ENCODE measurements at places on chromosomes 6 and 20. TPM values are rescaled to one million over a fixed set of nuclear protein-coding genes. Genes with fewer than 3 reads are reported as not detected.
A peak's percentile ranks its signal among the peaks of the same experiment; 100 is the strongest.

DNA sequence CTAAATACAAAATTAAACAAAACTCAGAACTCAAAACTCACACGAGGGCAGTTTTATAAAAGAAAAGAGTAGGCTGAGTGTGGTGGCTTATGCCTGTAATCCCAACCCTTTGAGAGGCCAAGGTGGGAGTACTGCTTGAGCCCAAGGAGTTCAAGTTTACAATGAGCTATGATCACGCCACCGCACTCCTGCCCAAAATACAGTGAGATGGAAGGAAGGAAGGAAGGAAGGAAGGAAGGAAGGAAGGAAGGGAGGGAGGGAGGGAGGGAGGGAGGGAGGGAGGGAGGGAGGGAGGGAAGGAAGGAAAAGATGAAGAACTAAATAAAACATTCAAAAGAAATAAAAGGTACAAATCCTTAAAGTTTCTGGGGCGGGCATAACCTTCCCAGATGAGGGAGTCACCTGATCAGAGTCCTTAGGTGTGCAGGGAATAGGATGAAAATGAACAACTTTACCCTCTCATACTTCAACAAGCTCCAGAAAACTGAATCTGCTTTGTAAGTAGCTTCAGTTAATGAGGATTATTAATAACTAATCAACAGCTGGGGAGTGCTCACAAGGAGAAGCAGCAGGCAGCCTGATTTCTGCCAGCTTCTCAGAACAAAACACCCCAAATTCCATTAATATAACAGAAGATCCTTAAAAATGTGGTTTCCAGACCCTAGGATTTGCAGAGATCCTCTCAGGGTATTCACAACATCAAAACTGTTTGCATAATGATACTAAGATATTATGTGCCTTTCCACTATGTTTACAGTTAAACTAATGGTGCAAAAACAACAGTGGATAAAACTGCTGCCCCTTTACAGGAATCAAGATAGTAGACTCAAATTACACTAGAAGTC lies 21.8 kb downstream of the LMBRD1 start:
- H3K27ac ChIP-seq, result no peak overlapping the region
- no peak overlapping the region for H3K4me3 ChIP-seq
- H3K4me1 ChIP-seq, result no peaks in the 10 kb centered on the region
- no peaks in the 10 kb centered on the region for H3K27me3 ChIP-seq

DNA sequence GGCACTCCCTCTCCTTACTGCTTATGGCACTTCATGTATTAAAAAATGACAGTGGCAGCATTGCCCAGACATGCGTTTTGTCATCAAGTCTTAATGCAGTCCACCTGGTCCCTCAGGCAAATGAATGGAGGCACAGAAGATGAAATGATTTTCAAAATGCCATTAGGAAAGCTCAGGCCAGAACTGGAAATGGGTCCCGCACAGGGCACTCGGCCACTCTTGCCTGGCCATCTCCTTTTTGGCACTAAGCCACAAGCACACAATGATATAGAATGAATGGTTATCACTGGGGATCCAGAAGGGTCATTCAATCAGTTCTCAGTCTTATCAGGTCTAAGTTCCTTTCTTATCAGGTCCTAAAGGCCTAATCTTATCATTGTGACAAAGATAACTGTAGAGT lies 15.6 kb downstream of the MAS1 start:
- no peak overlapping the region for H3K27ac ChIP-seq
- H3K4me1 ChIP-seq, result no peaks in the 10 kb centered on the region
- no peak for DNase-seq
- H3K36me3 ChIP-seq, result no peaks in the 10 kb centered on the region
- peaks cover 38% of the 10 kb centered on the region for H3K27me3 ChIP-seq

The HLA-DRA gene
- 173 TPM for total RNA-seq

DNA sequence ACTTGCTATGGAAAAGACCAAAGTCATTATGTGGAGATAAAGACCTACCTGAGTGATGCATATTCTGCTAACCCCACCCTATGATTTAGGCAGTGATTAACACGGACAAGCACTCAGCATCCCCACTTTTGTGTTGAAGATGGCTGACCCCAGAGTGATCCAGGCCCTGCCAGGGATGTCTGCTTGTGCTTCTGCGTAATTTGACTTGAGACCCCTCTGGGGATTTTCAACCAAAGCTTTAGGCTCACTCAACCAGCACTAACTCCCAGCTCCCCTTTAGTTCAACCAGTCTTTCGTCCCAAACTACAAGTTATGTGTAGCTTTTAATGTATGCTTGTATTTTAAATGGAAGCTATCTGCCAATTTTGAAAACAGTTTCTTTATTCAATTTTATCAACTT lies 538.0 kb upstream of the ID4 start:
- H3K27ac ChIP-seq, result no peak overlapping the region
- DNase-seq, result no peak
- H3K36me3 ChIP-seq, result no peaks in the 10 kb centered on the region
- no peak overlapping the region for H3K4me3 ChIP-seq

The XRN2 gene
- total RNA-seq, result 24.7 TPM

- no peaks in the 10 kb centered on the region for H3K27me3 ChIP-seq
- H3K36me3 ChIP-seq, result no peaks in the 10 kb centered on the region
- no peak overlapping the region for H3K4me3 ChIP-seq
- H3K4me1 ChIP-seq, result no peaks in the 10 kb centered on the region
- DNase-seq, result no peak
- H3K27ac ChIP-seq, result no peak overlapping the region
These were observed 194.2 kb downstream of the PRL start for GRCh38 chr6:22102671-22103070.

The PACSIN1 gene
- 0.69 TPM for total RNA-seq

- H3K4me3 ChIP-seq, result no peak overlapping the region
- H3K27me3 ChIP-seq, result no peaks in the 10 kb centered on the region
- no peaks in the 10 kb centered on the region for H3K4me1 ChIP-seq
These were observed 57.7 kb downstream of the CSE1L start for GRCh38 chr20:49103647-49104364.

The STX11 gene
- not detected for total RNA-seq

The C6orf163 gene
- total RNA-seq, result 5.9 TPM

DNA sequence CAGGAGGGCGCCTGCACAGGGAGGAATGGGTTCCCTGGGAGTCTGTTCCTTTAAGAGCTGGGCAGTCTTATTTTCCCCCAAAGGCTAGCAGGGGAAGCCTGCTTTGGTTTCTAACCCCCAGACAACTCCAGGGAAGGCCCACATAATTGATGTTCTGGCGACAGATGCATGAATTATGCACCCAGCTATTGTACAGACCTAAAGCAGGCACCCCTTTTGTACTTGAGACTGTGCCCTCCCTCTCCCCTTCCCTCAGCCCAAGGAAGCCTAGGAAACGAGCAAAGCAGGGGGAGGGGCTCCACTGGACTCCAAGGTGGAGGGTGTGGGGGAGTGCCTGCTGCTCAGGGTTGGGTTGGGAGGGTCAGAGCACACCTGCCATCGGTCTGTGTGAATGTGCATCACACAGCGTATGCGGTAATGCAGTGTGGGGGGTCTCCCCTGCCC lies 102.1 kb downstream of the KCNB1 start:
- no peaks in the 10 kb centered on the region for H3K36me3 ChIP-seq
- no peak for DNase-seq
- H3K4me3 ChIP-seq, result no peak overlapping the region
- H3K27me3 ChIP-seq, result peaks cover 89% of the 10 kb centered on the region
- H3K27ac ChIP-seq, result no peak overlapping the region

- H3K4me3 ChIP-seq, result no peak overlapping the region
- no peaks in the 10 kb centered on the region for H3K27me3 ChIP-seq
- DNase-seq, result no peak
- H3K36me3 ChIP-seq, result no peaks in the 10 kb centered on the region
- H3K4me1 ChIP-seq, result peaks cover 30% of the 10 kb centered on the region
These were observed 567.4 kb upstream of the CITED2 start for GRCh38 chr6:139941826-139942225.

- no peak overlapping the region for H3K4me3 ChIP-seq
- no peaks in the 10 kb centered on the region for H3K27me3 ChIP-seq
- no peak for DNase-seq
- no peak overlapping the region for H3K27ac ChIP-seq
These were observed 133.9 kb downstream of the BTBD9 start for GRCh38 chr6:38505826-38506225.

The RUNX2 gene
- 0.66 TPM for total RNA-seq

- H3K4me1 ChIP-seq, result no peaks in the 10 kb centered on the region
- H3K27me3 ChIP-seq, result peaks cover 24% of the 10 kb centered on the region
- H3K4me3 ChIP-seq, result no peak overlapping the region
- DNase-seq, result no peak
- H3K36me3 ChIP-seq, result no peaks in the 10 kb centered on the region
These were observed 110.2 kb downstream of the LAMA2 start for GRCh38 chr6:128993166-128993565.

- H3K36me3 ChIP-seq, result no peaks in the 10 kb centered on the region
- no peak for DNase-seq
- H3K4me3 ChIP-seq, result no peak overlapping the region
- H3K27me3 ChIP-seq, result peaks cover 91% of the 10 kb centered on the region
- no peaks in the 10 kb centered on the region for H3K4me1 ChIP-seq
These were observed 8.4 kb downstream of the ZNF831 start for GRCh38 chr20:59171986-59172385.

DNA sequence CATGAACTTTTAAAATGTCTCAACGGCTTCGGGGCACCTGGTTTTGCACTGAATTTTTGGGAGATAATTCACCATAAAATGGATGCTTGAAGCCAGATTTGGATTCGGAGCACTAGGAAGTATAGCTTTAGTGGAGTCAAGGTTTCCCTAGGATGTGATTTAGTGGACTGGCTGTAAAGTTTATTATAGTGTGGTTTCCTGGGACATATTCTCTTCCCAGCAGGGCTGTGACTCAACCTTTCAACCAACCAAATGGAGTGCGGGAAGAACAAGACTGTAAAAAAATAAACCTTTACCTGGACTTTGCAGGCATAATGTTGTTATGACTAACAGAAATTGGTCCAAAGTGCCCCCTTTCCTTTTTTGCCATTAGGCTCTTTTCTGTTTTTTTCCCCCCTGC lies 327.4 kb upstream of the MAN1A1 start:
- no peaks in the 10 kb centered on the region for H3K27me3 ChIP-seq
- H3K4me3 ChIP-seq, result no peak overlapping the region

DNA sequence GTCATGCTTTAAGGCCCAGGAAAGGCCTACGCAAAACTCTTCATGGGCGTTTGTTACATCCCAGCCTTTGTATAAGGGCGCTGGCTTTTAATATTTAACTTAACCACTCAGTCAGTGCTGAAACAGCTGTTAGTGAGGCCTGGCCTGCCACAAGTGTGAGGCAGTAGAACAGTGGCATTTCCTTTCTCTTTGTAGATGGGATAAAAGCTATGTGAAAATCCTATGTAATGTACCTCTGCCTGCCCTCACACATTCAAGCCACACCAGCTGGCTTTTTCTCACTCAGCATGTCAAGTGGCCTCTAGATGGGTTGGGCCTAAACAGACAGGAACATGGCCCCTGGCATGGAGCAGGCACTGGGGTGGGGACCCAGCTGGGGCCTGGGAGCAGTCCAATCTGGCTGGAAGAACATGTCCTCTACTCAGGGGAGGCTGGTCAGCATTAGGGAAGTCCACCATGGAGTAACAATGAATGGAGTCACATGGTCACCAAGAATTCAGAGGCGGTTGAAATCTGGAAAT lies 20.7 kb downstream of the CGA start:
- no peak overlapping the region for H3K4me3 ChIP-seq
- no peak for DNase-seq
- H3K4me1 ChIP-seq, result peaks cover 3% of the 10 kb centered on the region
- H3K27me3 ChIP-seq, result peaks cover 15% of the 10 kb centered on the region

DNA sequence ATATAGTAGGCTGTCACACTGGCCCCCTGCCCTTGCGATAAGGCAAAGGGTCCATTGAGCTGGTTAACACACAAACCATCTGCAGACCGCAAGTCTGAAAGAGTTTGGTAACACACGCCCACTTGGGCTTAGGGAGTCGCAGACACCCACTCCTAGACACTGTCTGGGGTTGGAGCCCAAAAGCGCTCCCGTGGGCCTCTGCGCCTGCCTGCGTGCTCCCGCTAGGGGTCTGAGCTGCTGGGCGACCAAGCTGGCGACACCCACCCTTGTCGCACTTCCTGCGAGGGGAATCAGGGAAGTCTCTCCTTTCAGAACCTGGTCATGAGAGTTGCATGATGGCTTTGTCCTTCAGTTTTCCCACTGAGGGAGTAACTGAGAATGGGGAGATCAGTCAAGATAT lies 653.0 kb downstream of the HTR1B start:
- no peak overlapping the region for H3K27ac ChIP-seq
- H3K36me3 ChIP-seq, result no peaks in the 10 kb centered on the region

GRCh38 chr20:12053353-12053752 lies 135.7 kb downstream of the BTBD3 start:
- no peak overlapping the region for H3K4me3 ChIP-seq
- DNase-seq, result peak; percentile 14
- H3K27ac ChIP-seq, result no peak overlapping the region
- no peaks in the 10 kb centered on the region for H3K36me3 ChIP-seq

The AVP gene
- not detected for total RNA-seq

- no peaks in the 10 kb centered on the region for H3K36me3 ChIP-seq
- no peak overlapping the region for H3K27ac ChIP-seq
- peaks cover 14% of the 10 kb centered on the region for H3K27me3 ChIP-seq
- no peaks in the 10 kb centered on the region for H3K4me1 ChIP-seq
These were observed 74.0 kb upstream of the RALGAPA2 start for GRCh38 chr20:20786428-20786827.

The TRIM40 gene
- total RNA-seq, result 0.29 TPM

- H3K27ac ChIP-seq, result no peak overlapping the region
- H3K4me1 ChIP-seq, result peaks cover 23% of the 10 kb centered on the region
- H3K36me3 ChIP-seq, result no peaks in the 10 kb centered on the region
- DNase-seq, result no peak
- no peaks in the 10 kb centered on the region for H3K27me3 ChIP-seq
These were observed 169.5 kb downstream of the FRK start for GRCh38 chr6:115891111-115891669.

The FLRT3 gene
- total RNA-seq, result 4.6 TPM

The TULP4 gene
- 84.3 TPM for total RNA-seq

- no peaks in the 10 kb centered on the region for H3K27me3 ChIP-seq
- no peak for DNase-seq
- H3K4me1 ChIP-seq, result peaks cover 15% of the 10 kb centered on the region
- H3K27ac ChIP-seq, result no peak overlapping the region
- H3K36me3 ChIP-seq, result peaks cover 5% of the 10 kb centered on the region
These were observed 6.5 kb upstream of the BNIP5 start for GRCh38 chr6:36343109-36343680.

- no peak overlapping the region for H3K4me3 ChIP-seq
- no peak overlapping the region for H3K27ac ChIP-seq
- no peaks in the 10 kb centered on the region for H3K4me1 ChIP-seq
These were observed 81.3 kb downstream of the MOXD1 start for GRCh38 chr6:132320007-132320406.

The CLDN20 gene
- total RNA-seq, result not detected

- no peaks in the 10 kb centered on the region for H3K4me1 ChIP-seq
- peaks cover 2% of the 10 kb centered on the region for H3K36me3 ChIP-seq
- no peak overlapping the region for H3K4me3 ChIP-seq
- DNase-seq, result no peak
These were observed 5.2 kb upstream of the ENPP5 start for GRCh38 chr6:46175976-46176375.

DNA sequence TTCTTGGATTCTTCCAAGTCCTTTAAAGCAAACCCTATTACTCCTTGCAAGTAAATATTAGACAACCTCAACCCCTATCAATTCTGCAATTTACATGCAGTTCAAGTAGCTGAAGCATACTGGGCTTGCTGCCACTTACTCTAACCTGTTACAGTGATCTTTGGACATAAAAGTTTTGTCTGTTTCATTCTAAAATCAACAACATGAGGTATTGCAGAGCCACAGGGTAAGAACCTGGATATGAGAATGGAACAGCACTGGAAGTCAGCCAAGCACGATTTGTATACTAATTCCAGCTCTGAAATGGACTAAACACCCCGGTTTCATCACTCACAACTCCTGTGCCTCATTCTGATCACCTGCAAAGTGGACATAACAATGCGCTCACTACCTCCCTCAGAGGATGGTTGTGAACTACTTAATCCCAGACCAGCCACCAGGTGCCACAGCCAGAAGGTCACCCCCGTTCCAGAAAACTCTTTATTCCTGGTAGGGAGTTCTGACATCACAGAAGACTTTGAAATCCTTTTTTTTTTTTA lies 270.0 kb downstream of the ADGB start:
- no peak overlapping the region for H3K4me3 ChIP-seq
- peaks cover 21% of the 10 kb centered on the region for H3K4me1 ChIP-seq
- no peaks in the 10 kb centered on the region for H3K36me3 ChIP-seq
- no peaks in the 10 kb centered on the region for H3K27me3 ChIP-seq

Measured in Calu3 (cell line).